IPS DF 19.7 (cell line): ENCODE measurements at places on chromosomes 1 and 21.

DNA sequence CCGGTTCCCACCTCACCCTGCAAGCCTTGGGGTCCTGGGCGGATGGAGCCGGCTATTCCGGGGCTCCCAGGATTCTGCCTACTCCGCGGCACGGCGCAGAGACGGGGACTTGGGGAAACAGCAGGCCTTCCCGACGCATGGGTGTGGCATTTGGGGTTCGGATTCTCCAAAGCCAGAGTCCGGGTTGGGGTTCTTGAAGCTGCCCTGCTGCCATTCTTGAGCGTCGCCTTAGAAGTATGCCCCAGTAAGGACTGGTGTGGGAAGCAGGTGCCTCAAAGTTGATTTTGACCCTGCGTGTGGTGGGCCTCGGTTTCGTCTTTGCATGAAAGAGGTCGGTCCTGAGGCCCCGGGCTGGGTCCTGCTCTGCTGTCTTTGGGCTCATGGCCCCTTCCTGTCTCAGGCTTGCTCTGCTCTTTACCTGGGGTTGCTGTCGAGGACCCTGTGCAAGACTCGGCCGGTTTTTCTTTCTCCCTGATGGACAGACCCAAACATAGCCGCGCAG, 696 bp downstream of the GUK1 start:
- no peak for DNase-seq

DNA sequence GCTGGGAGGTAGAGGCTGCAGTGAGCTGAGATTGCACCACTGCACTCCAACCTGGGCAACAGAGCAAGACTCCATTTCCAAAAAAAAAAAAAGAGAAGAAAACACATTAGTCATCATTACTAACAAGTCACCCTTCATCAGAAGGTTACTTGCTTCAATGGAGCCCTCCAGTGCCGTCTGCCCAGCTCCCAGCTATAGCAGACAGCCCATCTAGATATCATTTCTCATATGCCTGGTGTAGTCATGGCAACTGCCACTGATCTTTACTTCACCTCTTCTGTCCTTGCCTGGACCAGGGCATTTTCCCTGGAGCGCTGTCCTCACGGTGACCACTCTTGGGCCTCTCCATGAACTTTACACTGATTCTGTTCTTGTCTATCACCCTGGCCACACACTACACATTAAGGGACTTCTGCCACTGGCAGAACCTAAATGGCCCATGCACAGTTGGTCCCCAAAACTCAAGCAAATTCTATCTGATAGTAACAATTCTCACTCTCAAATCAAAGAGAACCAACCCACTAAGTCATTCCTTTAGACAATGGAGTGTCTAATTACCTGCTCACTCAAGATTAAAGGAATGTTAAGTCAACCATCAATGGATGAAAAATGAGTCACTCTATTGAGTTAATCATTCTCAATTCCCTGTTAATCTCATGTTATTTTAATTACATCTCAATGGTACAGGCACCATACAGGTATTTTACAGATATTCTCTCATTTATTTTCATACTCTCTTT, 12.9 kb downstream of the GPA33 start:
- no peak for DNase-seq

- DNase-seq: no peak
Measured at GRCh38 chr1:96465441-96465840, 256.1 kb upstream of the PTBP2 start.

- DNase-seq: no peak
Measured at GRCh38 chr1:225694151-225694603, 41.3 kb upstream of the ENAH start.

GRCh38 chr1:244200596-244200995, 149.5 kb downstream of the ZBTB18 start:
- DNase-seq: no peak

DNA sequence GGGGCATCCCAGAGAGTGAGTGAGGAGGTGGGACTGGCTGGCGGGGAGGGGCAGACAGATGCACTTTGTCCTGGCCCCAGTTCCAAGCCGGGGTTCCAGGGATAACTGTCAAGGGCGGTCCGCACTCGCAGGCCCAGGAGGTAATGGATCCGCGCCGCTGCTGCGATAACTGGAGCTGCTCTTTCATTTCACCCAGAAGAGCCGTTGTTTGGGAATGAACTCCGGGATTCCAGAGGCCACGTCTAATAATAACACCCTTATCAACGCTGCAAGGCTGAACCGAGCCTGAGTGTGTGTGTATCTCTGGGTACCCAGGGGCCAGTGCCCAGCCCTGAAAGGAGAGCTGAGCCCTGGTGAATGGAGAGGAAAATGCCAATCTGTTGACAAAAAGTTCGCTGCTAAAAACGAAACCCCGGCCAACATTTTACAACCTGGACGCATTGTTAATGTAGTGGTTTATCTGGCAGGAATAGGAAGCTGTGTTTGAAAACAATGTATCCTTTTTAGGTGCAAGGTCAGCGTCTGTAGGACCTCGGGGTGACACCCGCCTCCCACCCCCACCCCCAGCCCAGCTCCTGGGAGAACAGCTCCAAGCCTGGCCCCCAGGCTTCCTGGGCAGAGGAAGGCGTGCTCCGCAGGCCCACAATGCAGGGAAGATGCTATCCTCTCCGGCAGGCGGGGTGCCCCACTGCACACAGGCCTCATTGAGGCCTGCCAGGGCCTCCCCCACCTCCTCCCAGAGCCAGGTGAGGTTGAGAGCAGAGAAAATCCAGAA, 119.7 kb downstream of the PROX1 start:
- no peak for DNase-seq

DNA sequence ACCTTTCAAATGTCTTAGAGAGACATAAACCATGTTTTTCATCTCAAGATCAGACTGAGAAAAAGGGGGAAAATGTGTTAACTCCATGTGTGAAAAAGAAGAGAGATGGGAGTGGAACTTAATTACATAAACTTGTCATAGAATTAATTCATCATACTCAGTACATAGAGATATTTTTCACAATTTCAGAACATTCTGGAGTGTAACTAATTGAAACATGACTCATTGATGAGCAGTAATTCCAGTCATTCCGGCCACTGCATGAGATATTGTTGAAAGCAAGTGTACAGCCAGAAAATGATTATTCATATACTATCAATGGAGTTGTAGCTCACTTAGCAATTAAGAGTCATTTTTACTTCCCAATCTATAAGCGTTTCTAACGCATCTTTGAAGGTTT, 739.3 kb downstream of the LTN1 start:
- DNase-seq: no peak

- DNase-seq: no peak
Measured at GRCh38 chr1:201327687-201328240, 44.5 kb downstream of the PKP1 start.

DNA sequence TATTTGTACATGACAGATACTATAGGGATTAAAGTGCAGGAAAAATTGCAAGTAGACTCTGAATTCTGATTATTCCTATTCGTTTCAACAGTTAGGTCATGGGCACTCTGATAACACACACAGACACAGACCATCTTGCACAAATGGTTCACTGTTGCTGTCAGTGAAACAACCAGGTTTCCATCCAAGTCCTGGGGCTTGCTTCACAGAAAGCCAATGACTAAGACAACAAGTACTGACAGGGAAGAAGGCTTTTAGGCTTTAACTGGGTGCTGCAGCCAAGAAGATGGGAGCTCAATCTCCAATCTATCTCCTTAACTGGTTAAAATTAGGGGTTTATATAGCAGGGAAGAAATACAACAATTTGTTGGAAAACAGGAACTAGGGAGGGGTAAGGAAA, 57.6 kb downstream of the RIMS3 start:
- DNase-seq: no peak

DNA sequence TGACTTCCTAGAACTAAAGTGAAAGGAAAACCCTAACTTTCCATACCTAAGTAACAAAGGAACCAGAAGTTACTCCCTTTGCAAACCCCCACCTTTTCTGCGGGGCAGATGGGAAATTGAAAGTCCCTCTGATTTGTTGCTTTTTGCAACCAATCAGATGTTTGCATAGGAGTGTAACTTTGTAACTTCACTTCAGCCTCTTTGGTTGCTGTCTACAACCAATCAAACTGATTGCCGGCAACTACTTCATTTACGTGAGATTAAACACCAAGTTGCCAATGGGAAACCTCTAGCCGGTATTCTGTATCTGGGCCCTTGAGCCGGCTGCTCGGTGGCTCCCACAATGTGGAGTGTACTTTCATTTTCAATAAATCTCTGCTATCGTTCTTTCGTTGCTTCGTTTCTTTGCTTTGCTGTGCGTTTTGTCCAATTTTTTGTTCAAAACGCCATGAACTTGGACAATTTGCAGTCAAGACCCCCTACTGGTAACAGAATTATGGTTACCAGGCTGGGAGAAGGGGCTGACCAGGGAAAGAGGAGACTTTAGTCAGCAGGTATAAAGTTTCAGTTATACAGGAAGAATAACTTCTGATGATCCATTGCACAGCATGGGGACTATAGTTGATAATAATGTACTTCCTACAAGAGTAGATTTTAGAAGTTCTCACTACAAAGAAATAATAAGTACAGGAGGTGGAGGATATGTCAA, 69.2 kb upstream of the RGS2 start:
- no peak for DNase-seq

DNA sequence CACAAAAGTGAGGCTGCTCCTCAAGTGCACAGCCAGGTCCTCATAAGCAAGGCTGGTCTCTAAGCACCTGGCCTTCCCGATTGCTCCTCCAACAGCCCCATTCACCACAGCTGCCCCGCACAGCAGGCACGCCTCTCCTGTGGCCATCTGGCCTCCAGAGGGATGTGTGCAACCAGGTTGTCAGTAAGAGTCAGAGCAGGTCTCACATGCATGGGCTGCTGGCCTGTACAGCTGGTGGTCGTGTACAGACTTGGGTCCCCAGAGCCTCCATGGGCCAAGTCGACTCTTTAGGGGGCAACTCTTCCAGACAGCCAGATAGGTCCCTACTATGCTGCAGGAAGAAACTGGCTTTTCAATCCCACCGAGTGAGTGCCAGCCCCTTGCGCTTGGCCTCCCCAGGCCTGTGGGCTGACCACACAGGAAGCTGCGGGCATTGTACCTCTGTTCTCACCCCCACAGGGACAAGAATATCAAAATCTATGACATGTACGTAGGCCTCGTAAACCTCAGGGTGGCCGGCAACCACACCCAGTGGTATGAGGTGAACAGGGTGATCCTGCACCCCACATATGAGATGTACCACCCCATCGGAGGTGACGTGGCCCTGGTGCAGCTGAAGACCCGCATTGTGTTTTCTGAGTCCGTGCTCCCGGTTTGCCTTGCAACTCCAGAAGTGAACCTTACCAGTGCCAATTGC, 1.4 kb downstream of the PRSS38 start:
- DNase-seq: no peak

- no peak for DNase-seq
Measured at GRCh38 chr21:16794950-16795349, 717.9 kb upstream of the CXADR start.

GRCh38 chr1:41894101-41894807, 24.5 kb downstream of the HIVEP3 start:
- DNase-seq: no peak

DNA sequence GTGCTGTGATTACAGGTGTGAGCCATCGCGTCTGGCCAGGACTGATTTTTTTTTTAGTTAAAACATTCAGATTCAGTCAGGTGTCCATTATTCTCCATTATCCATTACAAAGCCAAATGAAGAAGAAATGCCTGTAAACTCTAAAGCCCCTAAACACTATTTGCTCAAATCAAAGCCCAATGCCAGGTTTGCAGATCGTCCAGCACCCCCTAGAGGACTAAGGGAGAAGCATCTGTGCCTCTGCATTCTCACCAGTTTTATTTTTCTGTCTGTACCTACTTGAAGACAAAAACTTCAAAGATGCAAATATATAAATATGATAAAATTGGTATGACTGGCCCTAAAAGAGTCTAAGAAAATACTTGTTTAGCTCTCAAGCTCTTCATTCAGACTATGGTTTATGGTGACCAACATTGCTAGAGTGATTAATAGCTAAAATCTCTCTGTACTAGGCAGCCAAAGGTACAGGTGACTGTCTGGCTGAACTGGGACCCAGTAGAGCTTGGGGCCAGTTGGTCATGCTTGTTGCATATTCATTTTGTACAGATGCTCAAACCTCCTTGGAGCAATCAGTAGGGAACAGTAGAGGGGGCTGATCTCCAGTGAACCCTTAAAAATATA, 138.4 kb downstream of the SYT2 start:
- no peak for DNase-seq

GRCh38 chr1:64956733-64957441, 9.5 kb downstream of the JAK1 start:
- DNase-seq: no peak

DNA sequence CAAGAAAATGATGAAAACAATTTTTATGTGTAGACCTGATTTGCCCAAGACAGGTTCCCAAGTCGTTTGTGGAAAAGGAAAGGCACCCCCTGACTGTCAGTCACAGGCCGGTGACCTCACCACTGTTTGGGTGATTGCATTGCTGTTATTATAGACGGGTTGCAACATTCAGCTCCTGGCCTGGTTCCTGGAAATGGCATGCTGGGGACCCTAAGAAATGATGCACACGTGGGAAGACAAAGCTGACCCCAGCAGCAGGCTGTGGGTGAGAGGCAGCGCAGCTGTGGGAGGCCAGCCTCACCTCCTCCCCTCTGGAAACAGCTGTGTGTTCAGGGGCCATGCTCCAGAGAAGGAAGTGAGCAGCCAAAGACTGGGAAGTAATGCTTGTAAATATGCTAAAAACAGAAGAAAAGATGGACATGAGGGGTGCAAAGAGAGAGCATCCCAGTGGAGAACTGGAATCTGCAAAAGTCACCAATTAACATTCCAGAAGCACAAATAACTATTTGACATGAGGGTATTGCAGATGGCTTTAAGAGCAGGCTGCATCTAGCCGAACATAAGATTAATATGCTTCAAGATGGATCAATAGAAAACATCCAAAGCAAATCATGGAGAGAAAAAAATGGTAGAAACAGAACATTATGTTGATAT, 23.4 kb upstream of the ABCG1 start:
- no peak for DNase-seq
